ENCODE measurements at places on chromosomes 16 and 17.

GRCh38 chr16:17461951-17462729 is 8.6 kb downstream of the XYLT1 start:
- no peak for DNase-seq

DNA sequence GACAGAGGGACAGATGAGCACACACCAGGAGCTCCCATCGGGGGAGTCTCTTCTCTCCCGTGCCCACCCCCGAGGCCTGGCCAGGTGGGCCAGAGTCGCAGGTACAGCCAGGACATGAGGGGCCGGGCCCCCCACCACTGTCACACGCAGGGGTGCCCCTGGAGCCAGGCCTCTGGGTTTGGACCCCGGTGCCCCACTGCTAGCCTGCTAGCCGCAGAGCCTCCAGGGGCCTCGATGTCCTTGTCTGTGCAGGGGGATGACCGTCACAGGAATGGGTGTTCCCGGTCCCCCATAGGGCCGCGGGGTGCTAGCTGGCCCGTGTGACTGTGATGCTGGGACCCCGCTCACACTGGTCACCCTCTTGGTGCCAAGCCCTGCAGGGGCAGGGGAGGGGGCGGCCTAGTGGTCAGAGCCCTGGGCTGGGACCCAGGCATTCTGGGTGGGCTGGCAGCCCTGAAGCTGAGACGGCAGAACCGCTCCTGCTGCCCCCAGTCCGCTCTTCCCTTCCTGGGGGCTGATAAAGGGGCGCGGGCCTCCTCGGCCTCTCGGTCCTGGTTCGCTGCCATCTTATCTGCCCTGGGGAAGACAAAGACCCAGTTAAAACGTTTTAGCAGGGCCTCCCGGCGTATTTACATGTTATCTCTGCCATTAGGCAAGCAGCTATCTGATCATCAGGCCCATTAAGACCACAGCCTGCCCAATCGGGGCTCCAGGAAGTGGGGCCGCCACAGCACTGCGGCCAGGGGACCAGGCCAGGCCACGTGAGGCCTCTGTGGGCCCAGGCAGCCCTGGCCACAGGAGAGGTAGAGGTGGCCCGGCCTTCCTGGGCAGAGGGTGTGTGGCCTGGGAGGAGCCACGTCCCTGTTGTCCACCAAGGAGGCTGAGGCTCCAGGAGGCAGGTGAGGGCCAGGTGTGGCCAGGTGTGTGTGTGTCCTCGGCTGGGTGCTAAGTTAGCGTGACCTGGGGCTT is 57.2 kb upstream of the ZC3H18 start:
- DNase-seq, result no peak

DNA sequence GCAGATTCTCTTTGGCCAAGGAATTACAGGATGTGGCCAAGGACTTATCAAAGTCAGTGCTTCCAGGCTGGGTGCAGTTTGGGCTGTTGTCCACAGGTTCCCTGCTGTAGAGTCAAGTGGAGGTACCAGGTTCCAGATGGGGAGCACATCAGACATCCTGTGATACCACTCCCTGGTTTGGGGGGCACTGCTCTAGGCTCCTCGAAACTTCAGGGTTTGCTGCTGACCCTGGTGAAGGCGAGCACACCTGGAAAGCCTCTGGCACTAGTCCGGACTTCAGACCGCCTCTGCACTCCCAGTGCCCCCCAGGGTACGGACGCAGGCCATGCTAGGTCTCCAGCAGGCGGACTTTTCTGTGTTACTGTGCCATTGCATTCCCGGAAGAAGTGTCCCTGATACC is 10.7 kb downstream of the SLC47A1 start:
- no peak for DNase-seq

DNA sequence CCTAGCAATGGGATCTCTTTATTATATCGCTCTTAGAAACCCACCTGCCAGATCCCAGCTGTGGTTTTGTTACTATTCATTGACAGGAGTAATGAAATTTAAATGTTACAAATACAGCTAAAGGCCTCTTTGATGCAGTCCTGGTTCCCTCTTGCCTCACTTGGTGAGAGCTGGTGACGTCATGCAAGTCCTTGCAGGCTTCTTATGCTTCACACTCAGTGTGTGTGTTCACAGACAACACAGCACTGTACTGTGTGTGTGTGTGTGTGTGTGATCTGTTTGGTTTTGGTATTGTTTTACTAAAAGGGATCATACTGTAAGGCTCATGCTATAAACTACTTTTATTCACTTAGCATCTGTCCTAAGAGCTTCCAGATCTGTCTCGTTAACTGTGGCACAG is 75.0 kb downstream of the USP22 start:
- DNase-seq, result no peak
